ENCODE measurements at places on chromosomes 2 and 18.
A peak's percentile ranks its signal among the peaks of the same experiment; 100 is the strongest.

DNA sequence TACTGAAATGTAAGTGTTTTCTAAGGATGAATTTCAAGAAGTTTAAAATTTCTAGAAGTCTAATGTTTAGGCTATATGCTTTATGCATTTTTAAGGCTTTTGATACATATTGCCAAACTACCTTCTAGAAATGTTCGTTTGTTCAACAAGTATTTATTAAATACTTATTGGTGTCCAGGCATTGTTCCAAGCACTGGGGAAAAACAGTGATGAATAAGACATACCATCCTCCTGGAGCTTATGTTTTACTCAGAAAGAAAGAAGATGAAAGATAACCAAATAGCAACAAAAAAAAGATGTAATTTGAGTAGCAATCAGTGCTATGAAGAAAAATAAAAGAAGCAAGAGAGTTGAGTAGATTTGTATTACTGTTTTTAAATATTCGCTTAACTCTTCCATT is 692.9 kb downstream of the SLC4A3 start:
- DNase-seq: no peak

DNA sequence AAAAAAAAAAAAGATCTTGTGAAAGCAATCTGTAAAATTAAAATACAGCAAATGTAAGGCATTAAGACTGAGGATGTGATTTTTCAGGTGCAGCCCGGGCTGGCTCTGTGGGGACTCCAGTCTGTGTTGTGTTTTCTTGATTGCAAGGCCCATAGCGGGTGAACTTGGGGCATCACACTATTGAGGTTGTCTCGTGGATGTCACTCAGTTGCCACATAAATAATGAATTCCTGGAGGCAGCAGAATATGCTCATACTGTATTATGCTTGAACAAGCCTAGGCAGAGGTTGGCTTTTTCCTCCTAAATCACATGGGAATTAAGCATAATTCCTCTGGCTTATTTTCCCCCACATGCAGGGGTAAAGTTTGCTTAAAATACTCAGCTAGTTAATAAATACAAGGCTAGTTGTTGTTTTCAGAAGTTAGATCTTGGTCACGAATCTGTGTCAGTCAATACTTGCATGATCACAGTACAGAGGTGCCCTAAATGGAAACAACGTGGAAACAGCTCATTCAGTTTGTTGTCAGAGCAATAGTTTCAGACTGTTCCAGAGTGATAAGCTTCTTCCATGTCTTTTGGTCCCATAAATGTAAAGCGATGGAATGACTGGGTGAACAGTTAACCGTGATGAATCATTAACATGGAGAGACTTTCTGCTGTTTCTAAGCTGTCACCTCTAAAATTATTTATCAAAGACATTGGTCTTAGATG is 16.4 kb downstream of the GEMIN6 start:
- no peak for DNase-seq

DNA sequence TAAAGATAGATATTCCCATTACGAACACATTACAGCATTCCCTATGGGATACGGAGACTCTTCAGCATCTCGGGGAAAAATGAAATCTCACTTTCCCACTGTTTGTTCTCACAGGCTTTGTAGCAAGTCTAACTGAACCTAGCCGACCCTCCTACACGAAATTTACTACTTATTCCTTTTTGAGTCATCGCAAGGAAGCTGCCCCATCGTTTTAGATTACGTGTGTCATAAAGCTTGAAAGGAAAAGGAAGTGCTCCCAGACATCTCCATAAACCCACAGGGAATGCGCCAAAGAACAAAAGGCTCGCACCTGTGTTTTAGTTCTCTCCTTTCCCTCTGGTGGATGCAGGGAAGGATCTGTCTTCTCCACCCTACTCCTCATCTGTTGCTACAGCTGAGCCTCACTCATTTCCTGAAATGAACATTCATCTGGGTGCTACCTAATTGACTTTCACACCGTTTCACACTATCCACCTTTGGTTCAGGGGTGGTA is 76.2 kb upstream of the STK39 start:
- DNase-seq: peak; percentile 86

GRCh38 chr2:61737841-61738240 is 116.0 kb downstream of the FAM161A start:
- no peak for DNase-seq

GRCh38 chr2:226802573-226802972 is 3.0 kb upstream of the IRS1 start:
- peak; percentile 75 for DNase-seq

DNA sequence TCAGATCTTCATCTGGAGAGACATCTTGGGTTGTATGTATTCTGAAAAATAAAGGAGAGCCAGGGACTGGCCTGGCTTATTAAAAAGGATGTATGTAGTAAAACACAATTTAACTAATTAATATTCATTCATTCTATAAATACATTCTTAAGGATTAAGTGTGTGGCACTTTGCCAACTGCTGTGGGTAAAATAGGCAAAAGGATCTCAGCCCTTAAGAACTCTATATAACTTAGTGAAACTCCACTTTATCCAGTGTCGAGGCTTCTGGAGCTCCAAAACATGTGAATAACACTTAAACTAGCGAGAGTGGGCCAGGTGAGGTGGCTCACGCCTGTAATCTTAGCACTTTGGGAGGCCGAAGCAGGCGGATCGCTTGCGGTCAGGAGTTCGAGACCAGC is 7.7 kb upstream of the STK39 start:
- DNase-seq: no peak

- DNase-seq: no peak
Measured at GRCh38 chr2:239826786-239827522, 198.2 kb downstream of the NDUFA10 start.

DNA sequence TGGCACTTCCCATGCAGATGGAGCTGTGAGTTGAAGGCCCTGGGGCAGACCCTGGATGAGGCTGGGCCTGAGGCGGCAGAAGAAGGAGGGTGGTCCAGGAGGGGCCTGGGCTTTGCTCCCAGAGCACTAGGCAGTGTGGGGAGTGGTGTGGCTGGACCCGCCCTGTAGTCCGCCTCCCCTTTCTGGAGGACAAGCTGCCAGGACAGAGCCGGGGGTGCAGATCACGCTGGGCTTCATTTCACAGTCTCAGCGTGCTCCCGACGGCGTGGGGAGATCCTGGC is 49.8 kb downstream of the PTGR3 start:
- DNase-seq: no peak

- peak; percentile 55 for DNase-seq
Measured at GRCh38 chr2:159126432-159127022, 158.1 kb downstream of the TANC1 start.

DNA sequence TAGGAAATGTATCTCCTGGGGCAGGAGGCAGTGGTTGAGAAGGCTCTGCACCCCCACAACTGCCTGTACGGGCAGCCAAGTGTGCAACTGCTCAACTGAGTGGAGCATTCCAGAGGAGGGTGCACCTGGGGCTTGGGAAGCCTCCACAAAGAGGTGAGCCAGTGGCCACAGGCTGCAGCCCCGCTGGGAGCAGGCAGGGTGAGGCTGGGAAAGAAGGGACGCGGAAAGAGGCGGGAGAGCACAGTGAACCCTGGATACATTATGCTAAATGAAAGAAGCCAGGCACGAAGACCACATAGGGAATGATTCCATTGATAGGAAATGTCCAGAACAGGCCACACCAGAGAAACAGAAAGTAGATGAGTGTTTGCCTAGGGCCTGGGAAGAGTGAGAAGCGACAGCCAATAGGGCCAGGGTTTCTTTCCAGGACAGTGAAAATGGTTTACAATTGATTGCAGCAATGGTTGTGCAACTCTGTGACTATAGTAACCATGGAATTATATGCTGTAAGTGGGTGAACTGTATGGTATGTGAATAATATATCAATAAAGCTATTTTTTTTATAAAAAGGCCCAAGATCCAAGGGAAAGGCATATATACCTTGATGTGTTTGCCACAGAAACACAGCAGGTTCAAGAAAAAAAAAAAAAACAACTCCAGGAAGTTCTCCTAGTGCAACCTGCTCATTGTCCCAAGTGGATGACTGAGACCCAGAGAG is 82.4 kb downstream of the DDX1 start:
- peak; percentile 24 for DNase-seq

GRCh38 chr18:59733421-59733820 is 36.2 kb upstream of the CCBE1 start:
- no peak for DNase-seq

DNA sequence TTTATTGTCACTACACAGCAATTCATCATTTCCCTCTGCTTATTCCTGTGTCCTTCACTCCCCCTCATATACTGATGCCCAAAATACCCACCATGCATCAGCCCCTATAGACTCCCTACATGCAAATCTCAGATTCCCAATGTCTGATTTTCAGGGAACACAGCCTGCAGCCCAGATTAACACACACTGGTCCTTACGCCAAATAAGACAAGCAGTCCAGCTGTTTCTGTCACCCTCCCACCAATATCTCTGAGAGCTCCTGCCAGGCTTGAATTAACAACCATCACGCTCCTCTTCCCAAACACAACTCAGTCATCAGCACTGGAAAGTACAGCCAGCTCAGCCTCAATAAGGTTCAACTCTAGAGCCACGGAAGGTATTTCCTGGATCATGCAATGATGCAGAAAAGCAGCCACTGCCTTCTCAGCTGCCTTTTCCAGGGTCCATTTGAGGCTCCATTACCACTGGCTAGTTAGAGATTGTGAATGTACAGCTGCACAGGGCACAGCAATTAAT is 39.0 kb upstream of the SLC35F5 start:
- DNase-seq: no peak

DNA sequence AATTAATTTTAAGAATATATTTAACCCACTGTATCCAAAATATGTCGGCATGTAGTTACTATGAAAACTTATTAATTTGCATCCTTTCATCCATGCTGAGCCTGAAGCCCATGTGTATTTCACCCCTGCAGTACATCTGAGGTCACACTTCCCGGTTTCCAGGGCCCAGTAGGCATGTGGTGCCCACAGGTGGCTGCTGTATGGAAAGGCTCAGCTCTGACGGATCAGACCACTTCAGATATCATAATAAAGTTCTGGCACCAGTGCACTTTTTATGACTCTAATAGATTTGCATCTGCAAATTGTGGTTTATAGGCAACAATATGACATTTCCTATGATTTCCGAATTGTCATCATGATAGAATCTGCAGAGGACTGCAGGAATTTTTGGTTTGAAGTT is 22.5 kb downstream of the SH3RF3 start:
- DNase-seq: no peak

GRCh38 chr2:160039166-160039903 is 23.1 kb downstream of the PLA2R1 start:
- peak; percentile 67 for DNase-seq

DNA sequence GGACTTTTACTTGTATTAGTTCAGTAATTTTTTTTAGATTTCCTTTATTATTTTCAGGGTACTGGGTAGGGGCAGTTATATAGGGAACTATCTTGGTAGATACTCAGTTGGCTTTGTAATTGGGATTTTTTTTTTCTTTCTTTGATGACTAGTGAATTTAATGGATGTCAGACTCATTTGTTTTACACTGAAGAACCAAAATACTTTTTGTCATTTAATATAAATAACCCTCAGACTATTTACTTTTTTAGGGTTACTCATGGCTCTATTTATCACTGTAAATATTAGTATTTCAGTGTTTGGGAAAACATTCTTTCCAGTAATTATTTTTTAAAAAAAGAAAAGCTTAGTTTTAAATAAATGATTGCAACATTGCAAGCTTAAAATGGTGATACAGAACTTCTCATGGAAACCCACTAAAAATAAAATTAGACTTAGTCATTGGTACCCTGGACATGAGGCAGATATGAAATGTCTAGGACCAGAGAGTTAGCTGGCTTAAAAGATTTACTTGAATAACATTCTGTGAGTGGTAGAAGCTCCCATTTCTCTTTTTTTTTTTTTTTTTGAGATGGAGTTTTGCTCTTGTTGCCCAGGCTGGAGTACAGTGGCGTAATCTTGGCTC is 74.4 kb upstream of the CYP20A1 start:
- no peak for DNase-seq

- DNase-seq: no peak
Measured at GRCh38 chr18:69785466-69785865, 162.2 kb downstream of the CD226 start.

- DNase-seq: peak; percentile 41
Measured at GRCh38 chr2:20093263-20094141, 42.1 kb upstream of the LAPTM4A start.

DNA sequence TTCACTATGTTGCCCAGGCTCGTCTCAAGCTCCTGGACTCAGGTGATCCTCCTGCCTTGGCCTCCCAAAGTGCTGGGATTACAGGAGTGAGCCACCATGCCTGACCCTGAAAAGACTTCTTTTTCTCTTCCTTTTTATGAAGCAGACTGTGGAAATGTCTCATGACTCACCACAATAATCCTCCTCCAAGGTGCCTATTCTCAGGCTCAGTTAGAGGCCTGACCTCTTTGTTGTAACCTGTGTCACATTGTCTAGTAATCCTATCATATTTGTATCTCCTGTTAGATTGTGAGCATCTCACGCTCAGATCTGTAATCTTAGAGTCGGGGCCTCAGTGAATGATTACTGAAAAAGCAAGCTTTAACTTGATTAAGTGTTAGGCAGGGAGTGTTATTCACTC is 18.3 kb upstream of the TAF4B start:
- no peak for DNase-seq

- DNase-seq: no peak
Measured at GRCh38 chr2:39932198-39932597, 153.1 kb upstream of the THUMPD2 start.

GRCh38 chr2:225272173-225272572 is 127.3 kb upstream of the NYAP2 start:
- DNase-seq: no peak

- no peak for DNase-seq
Measured at GRCh38 chr18:61308004-61308403, 25.2 kb upstream of the CDH20 start.

DNA sequence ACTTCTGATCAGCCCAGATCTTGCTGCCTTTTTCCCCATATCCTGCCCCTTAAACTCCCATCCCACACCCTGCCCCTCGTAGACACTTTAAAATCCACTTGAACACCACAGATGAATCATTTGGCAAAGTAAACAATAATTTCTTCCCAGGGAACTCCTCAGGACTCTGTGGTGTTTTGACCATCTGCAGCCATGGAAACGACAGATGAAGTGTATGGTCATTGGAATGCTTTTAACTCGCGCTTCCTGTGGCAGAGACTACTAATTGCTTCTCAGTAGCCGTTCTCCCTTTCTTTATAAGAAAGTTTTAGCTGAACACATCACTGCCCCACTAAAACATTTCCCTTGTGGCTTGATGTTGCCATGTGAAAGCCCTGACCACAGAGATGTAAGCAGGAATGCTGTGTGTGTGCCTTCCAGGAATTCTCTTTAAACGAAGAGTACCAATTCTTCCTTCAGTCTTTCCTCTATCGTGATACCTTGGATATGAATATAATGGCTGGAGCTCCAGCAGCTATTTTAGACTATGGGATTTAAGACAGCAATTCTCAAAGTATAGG is 92.7 kb upstream of the PARD3B start:
- peak; percentile 93 for DNase-seq

GRCh38 chr2:124920448-124920847 is 895.4 kb downstream of the CNTNAP5 start:
- no peak for DNase-seq
